Spinal cord (tissue), 10 donors: ENCODE measurements at places on chromosomes 5 and 9. TPM values are rescaled to one million over a fixed set of nuclear protein-coding genes. Genes with fewer than 3 reads are reported as not detected.
A peak's percentile ranks its signal among the peaks of the same experiment; 100 is the strongest.

Gene ERCC8
- total RNA-seq: 30.4 TPM

DNA sequence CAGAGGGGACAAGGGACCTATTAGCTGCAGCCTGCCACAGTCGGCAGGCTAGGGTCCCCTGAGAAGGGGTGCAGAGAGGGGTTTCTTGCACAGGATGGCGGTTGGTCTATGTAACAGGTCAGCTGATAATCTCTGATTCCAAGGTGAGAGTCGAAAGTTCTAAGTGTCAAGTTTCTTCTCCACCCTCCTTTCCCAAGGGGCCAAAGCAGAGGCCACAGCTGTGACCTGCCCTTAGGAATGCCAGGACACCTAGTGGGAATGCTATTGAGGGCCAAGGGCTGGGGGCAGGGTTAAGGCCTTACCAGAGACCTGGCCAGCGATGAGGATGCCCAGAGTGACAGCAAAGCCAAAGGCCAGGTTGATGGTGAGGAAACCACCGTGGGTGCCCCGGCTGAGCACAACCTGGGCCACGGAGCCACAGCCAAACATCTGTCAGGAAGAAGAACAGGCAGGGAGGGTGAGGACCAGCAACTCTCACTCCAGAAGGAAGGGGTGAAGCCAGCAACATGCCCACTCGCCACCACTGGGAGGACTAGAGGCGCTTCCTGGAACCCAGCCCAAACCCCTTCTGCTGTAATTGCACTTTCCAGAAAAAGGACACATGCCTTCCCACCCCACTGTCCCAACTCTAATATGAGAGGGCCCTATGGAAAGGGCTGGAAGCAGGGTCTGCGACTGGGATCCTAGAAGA lies 3.8 kb downstream of the AQP3 start:
- H3K4me3 ChIP-seq: no peak overlapping the region
- DNase-seq: no peak
- H3K27me3 ChIP-seq: peaks cover 12% of the 10 kb centered on the region
- H3K36me3 ChIP-seq: no peaks in the 10 kb centered on the region
- no peak overlapping the region for H3K27ac ChIP-seq

DNA sequence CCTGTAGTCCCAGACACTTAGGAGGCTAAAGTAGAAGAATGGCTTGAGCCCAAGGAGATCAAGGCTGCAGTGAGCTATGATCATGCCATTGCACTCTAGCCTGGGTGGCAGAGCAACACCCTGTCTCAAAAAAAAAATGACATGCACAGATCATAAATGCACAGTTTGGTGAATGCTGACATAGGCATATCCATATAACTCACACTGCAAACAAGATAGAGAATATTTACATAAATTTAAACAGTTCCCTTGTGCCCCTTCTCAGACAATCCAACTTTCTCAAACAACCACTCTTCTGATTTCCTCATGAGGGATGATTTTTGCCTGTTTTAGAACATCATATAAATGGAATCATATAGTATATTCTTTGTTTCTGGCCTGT lies 88.7 kb upstream of the CAST start:
- no peak for DNase-seq
- no peak overlapping the region for H3K4me3 ChIP-seq
- no peak overlapping the region for H3K27ac ChIP-seq
- no peaks in the 10 kb centered on the region for H3K27me3 ChIP-seq

DNA sequence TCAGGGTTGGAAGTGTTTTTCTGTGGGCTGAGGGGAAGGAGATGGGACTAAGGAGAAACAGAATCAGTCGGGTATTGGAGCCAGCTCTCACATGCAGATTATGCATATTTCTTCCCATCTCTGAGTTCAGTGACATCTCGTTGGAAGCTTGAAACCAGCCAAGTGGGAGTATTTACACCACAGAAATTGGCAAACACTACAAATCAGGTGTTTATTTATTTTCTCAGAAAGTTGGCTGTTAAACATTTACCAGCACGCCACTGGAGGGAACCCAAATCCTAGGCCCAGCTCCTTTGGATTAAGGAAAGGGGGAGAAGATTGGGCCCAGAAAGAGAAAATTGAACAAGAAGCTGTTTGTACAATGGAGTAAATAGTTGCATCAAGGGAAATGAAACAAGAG lies 72.1 kb upstream of the PITX1 start:
- H3K4me1 ChIP-seq: peaks cover 15% of the 10 kb centered on the region
- H3K36me3 ChIP-seq: no peaks in the 10 kb centered on the region
- H3K4me3 ChIP-seq: no peak overlapping the region
- DNase-seq: no peak

DNA sequence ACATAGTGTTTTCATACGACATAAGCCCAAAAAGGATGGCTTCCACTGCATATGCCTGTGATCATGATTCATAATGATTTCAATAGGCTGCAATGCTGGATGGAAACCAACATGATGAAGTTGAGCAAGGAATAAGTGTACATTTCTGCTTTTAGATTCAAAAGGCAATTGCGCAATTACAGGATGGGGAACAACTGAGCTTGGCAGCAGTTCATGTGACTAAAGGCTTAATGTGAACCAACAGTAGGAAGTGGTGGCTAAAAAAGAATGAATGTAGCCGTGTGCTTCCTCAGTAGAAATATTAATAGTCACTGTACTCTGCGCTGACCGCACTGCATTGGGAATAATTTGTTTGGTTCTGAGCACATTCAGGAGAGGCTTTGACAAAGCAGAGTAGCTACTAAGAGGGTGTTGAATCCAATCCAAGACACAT lies 51.2 kb downstream of the SLC1A3 start:
- H3K4me3 ChIP-seq: no peak overlapping the region
- DNase-seq: peak; percentile 83
- H3K36me3 ChIP-seq: no peaks in the 10 kb centered on the region
- no peaks in the 10 kb centered on the region for H3K27me3 ChIP-seq
- H3K4me1 ChIP-seq: peaks cover 25% of the 10 kb centered on the region
- peak overlapping the region; percentile 83 for H3K27ac ChIP-seq

GRCh38 chr5:150541895-150542294 lies 34.0 kb downstream of the NDST1 start:
- no peak overlapping the region for H3K27ac ChIP-seq
- H3K36me3 ChIP-seq: peaks cover 83% of the 10 kb centered on the region
- H3K27me3 ChIP-seq: no peaks in the 10 kb centered on the region
- H3K4me3 ChIP-seq: no peak overlapping the region

GRCh38 chr5:122172207-122172606 lies 42.9 kb downstream of the ZNF474 start:
- H3K4me3 ChIP-seq: no peak overlapping the region
- DNase-seq: no peak
- no peak overlapping the region for H3K27ac ChIP-seq
- H3K4me1 ChIP-seq: peaks cover 6% of the 10 kb centered on the region

Gene SH3RF2
- 0.30 TPM for total RNA-seq

Gene PDE6A
- total RNA-seq: 0.44 TPM

GRCh38 chr5:57895766-57896165 lies 413.2 kb upstream of the ACTBL2 start:
- no peak overlapping the region for H3K27ac ChIP-seq
- DNase-seq: no peak
- no peaks in the 10 kb centered on the region for H3K36me3 ChIP-seq
- H3K4me3 ChIP-seq: no peak overlapping the region
- no peaks in the 10 kb centered on the region for H3K27me3 ChIP-seq

Gene OBP2B
- not detected for total RNA-seq

DNA sequence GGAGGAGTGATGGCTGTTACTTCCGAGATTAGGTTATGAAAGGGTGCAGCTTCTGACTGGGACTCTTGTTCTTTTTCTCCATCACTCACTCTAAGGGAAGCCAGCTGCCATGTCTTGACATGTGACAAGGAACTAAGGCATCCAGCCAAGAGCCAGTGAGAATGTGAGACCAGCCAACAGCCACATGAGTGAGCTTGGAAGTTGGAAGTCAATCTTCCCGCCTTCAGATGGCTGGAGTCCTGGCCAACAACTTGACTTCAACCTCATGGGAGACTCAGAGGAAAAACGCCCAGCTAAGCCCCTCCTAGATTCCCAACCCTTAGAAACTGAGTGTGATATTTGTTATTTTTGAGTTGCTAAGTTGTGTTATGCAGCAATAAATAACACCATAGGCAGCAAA lies 201.1 kb downstream of the SNX18 start:
- H3K36me3 ChIP-seq: no peaks in the 10 kb centered on the region
- H3K27ac ChIP-seq: no peak overlapping the region
- H3K4me1 ChIP-seq: peaks cover 12% of the 10 kb centered on the region
- H3K4me3 ChIP-seq: no peak overlapping the region
- H3K27me3 ChIP-seq: no peaks in the 10 kb centered on the region
- no peak for DNase-seq

DNA sequence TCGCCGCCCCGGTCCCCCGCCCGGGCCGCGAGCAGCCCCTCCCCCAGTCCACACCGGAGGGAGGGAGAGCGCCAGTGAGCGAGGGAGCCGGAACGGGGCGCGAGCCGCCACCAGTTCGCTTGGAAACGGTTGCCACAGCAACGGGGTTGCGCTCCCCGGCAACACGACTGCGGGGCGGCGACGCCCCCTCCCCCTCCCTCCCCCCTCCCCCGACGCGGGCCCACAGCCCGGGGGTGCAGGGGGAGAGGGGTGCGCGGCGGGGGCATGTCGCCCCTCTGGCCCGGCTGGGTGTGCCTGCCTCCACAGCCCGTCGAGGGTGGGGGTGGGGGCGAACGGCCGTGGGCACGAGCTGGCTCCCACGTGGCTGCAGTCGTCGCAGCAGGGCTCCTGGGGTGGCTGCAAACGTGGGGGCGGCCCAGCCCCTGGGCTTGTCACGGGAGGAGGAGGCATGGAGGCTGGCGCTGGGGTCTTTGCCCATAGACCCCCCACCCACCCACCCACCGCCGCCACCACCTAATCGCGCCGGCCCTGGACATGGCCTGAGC lies 524 bp downstream of the PRR7 start:
- H3K27me3 ChIP-seq: no peaks in the 10 kb centered on the region
- H3K4me3 ChIP-seq: peak overlapping the region; percentile 28
- H3K27ac ChIP-seq: peak overlapping the region; percentile 57
- H3K36me3 ChIP-seq: peaks cover 36% of the 10 kb centered on the region
- peaks cover 57% of the 10 kb centered on the region for H3K4me1 ChIP-seq

DNA sequence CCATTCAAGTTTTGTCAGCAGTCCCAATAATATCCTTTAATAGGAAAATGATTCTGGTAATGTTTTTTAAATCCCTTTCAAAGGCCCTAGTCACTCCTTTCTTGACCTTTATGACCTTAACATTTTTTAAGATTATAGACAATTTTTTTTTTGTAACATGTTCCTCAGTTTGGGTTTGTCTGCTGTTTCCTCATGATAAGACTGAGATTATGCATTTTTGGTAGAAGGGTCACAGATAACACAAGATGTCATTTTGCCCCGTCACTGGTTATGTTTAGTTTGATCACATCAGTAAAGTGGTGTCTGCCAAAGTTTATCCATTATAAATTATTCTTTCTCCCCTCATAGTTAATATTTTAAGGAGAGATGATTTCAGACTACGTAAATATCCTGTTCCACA lies 16.0 kb upstream of the PTPDC1 start:
- H3K27ac ChIP-seq: no peak overlapping the region
- H3K4me1 ChIP-seq: no peaks in the 10 kb centered on the region
- DNase-seq: no peak
- H3K36me3 ChIP-seq: no peaks in the 10 kb centered on the region
- no peaks in the 10 kb centered on the region for H3K27me3 ChIP-seq

DNA sequence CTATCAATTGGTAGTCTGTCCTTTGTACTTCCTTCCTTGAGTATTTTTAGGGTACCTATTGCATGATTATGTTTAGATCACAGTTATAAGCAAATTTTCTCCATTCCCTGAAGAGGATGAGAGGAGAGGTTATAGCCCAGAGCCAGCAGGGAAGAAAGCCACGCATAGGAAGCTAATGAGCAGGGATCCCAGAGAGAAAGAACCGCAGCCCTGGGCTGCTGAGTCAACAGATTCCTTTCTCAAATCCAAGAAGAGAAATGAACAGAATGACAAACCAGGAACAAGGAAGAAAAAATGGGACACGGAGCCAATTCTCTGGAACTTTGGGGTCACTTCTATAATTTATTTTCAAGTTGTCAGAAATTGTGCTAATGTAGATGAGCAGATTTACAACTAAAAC lies 284.5 kb downstream of the RFX3 start:
- H3K4me3 ChIP-seq: no peak overlapping the region
- no peaks in the 10 kb centered on the region for H3K27me3 ChIP-seq
- H3K4me1 ChIP-seq: no peaks in the 10 kb centered on the region
- H3K27ac ChIP-seq: no peak overlapping the region

- H3K4me1 ChIP-seq: no peaks in the 10 kb centered on the region
- H3K4me3 ChIP-seq: no peak overlapping the region
- no peaks in the 10 kb centered on the region for H3K27me3 ChIP-seq
- no peaks in the 10 kb centered on the region for H3K36me3 ChIP-seq
Measured at GRCh38 chr5:108081707-108082106, 300.2 kb downstream of the FBXL17 start.

- no peaks in the 10 kb centered on the region for H3K36me3 ChIP-seq
- peaks cover 39% of the 10 kb centered on the region for H3K4me1 ChIP-seq
- no peak overlapping the region for H3K4me3 ChIP-seq
- H3K27ac ChIP-seq: no peak overlapping the region
- H3K27me3 ChIP-seq: no peaks in the 10 kb centered on the region
Measured at GRCh38 chr5:14187660-14188059, 44.5 kb downstream of the TRIO start.

GRCh38 chr5:126339215-126339805 lies 83.9 kb upstream of the GRAMD2B start:
- peaks cover 3% of the 10 kb centered on the region for H3K4me1 ChIP-seq
- DNase-seq: peak; percentile 87
- no peak overlapping the region for H3K27ac ChIP-seq

DNA sequence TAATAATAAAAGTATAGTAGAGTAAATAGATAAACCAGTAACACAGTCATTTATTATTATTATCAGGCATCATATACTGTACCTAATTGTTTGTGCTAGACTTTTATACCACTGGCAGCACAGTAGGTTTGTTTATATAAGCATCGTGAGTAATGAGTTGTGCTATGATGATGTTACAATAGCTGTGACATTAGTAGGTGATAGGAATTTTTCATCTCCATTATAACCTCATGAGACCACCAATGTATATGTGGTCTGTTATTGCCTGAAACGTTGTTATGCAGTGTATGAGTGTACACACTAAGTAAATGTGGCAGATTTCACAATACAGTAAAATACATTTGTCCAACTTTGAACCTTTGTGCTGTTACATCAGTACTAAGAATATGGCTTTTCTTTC lies 72.7 kb upstream of the SPATA31D4 start:
- H3K27ac ChIP-seq: no peak overlapping the region
- H3K36me3 ChIP-seq: no peaks in the 10 kb centered on the region
- H3K27me3 ChIP-seq: no peaks in the 10 kb centered on the region

DNA sequence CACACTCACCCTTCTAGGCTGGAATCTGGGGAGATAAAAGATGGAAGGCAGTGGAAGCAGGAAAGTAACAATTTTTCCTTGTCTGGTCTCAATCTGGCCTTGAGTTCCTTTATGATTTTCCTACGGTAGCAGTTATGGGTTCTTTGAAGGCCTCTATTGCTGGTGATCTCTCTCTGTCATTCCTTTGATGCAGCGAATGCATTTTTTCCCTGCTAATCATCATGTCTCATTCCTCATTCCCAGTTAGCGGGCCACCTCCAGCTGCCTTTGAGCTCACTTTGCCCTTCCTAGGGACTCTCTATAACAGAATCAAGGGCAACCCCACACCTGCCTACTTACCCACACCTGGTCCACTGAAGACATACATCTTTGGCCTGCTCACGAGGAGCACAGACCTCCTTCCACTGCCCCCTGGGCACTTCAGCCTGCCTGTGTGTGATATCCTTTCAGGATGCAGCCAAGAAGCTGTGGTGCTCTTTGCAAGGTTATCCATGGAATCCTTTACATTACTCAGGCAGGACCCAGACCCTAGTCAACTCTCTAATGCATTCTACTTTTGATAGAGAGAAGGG lies 191.7 kb downstream of the DRD1 start:
- H3K4me1 ChIP-seq: peaks cover 3% of the 10 kb centered on the region
- H3K4me3 ChIP-seq: no peak overlapping the region
- no peaks in the 10 kb centered on the region for H3K36me3 ChIP-seq
- DNase-seq: no peak
- H3K27ac ChIP-seq: no peak overlapping the region
- no peaks in the 10 kb centered on the region for H3K27me3 ChIP-seq

Gene TLX3
- 2.0 TPM for total RNA-seq
